ENCODE measurements at places on chromosomes 1 and 21.

GRCh38 chr1:109395602-109396512 is 1.9 kb downstream of the SORT1 start:
- DNase-seq: no peak

DNA sequence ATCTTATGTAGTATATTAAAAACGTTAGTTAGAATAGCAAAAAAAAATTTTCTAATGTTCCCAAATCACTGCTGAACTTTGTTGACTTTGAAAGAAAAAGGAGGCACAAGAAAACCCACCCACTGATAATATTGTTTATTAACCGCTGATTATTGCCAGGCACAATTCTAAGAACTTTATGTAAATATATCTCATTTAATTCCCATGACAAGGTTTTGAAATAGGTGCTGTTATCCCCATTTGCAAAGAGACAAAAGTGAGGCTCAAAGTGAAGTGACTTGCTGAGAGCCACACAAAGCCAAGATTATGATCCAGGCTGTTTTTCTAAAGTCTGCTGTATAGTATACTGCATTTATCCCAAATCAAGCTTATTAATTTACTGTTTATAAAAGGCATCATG is 56.4 kb downstream of the SASS6 start:
- DNase-seq: no peak

DNA sequence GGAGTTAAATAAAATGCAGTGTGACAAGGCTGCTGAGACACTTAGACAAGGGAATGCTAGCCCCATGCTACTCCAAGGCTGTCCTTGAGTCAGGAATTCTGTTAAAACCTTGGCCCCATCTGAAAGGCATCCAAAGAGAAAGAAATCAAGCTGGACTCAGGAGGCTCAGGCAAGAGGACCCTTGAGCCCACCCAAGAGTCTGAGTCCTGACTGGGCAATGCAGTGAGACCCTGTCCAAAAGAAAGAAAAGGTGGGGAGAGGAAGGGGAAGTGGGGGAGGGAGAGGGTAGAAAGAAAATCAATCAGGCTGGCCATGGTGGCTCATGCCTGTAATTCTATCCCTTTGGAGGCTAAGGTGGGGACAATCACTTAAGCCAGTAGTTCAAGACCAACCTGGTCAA is 26.7 kb downstream of the CLSTN1 start:
- DNase-seq: no peak

DNA sequence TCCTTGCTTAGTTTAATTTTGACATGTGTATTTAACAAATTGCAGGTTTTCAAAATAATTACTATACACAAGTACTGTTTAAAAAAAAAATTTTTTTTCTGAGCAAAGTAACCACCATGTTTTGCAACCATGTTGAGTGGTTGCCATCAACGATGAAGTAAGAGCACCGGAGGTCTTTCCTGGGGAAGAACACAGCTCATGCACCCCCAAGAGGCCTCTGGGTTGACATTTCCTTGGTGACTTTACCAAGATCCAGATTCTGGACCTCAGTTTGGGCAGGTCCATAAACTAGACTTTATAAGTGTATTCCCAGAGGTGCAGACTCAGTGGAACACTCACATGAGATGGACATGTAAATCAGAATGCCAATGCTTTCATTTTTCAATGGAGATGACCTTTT is 36.8 kb upstream of the RALGPS2 start:
- DNase-seq: no peak

- DNase-seq: no peak
These were observed 279.6 kb downstream of the ASTN1 start for GRCh38 chr1:176884911-176885310.

DNA sequence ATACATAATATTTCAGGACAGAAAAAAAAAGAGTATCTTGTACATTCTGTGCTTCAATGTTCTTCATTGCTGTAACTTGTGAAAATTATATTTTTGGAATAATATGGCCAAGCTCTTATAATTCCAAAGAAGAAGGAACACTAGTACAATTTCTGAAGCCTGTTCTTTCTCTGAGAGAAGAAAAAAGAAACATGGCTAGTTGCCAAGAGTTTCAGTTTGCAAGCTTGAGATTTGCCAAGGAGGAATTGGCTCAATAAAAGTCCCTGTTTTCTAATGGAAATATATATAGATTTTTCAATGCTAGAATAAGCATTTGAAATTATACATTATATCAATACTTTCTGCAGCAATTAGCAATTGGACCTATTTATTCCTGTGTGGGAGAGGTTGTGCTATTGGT is 285.2 kb upstream of the NEGR1 start:
- DNase-seq: no peak
